Activated CD4-positive, alpha-beta T cell treated with anti-CD3 and anti-CD28 coated beads for 36 hours (primary cell): ENCODE measurements at places on chromosomes 5 and 9. TPM values are rescaled to one million over a fixed set of nuclear protein-coding genes. Genes with fewer than 3 reads are reported as not detected.

Gene FRMPD1
- total RNA-seq: not detected

Gene LMBRD2
- total RNA-seq: 10.2 TPM

Gene FOXD4
- total RNA-seq: 0.16 TPM

Gene IGIP
- total RNA-seq: 1.9 TPM

Gene FAM200C
- 1.3 TPM for total RNA-seq

Gene S100Z
- total RNA-seq: 2.1 TPM

Gene FBN2
- total RNA-seq: not detected

Gene TRPM3
- total RNA-seq: not detected

Gene PCDHGB3
- not detected for total RNA-seq

Gene NFIL3
- total RNA-seq: 120 TPM

Gene EXD3
- total RNA-seq: 7.1 TPM

Gene ZNG1F
- 7.3 TPM for total RNA-seq

Gene SOHLH1
- total RNA-seq: not detected

Gene LPAR1
- not detected for total RNA-seq

Gene PRLR
- total RNA-seq: not detected

Gene CATSPER3
- total RNA-seq: 0.40 TPM

Gene SHOC1
- not detected for total RNA-seq

Gene PCDHA7
- total RNA-seq: not detected

Gene ARL14EPL
- not detected for total RNA-seq

Gene ACTBL2
- total RNA-seq: not detected

Gene SLC1A1
- total RNA-seq: 0.23 TPM
